ENCODE measurements at places on chromosomes 3 and 15. TPM values are rescaled to one million over a fixed set of nuclear protein-coding genes. Genes with fewer than 3 reads are reported as not detected.

LRRC34 gene
- total RNA-seq = 12.0 TPM

RHCG gene
- not detected for total RNA-seq

DNA sequence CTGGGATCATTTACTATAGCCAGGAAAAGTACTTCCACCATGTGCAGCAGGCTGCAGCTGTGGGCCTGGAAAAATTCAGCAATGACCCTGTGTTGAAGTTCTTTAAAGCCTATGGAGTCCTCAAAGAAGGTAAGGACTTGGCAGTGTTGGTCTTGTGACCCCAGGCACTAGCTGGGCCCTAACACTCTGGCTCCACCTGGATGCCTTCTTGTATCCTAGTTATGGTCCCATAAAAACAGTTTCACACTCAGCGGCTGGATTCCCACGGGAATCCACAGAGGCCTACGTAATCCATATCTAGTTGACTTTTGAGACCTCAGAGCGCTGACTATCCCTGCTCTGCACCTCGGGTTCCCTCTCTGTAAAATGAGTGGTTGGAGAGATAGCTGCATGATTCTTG lies 1.6 kb downstream of the TTC21A start:
- no peak for DNase-seq

DNA sequence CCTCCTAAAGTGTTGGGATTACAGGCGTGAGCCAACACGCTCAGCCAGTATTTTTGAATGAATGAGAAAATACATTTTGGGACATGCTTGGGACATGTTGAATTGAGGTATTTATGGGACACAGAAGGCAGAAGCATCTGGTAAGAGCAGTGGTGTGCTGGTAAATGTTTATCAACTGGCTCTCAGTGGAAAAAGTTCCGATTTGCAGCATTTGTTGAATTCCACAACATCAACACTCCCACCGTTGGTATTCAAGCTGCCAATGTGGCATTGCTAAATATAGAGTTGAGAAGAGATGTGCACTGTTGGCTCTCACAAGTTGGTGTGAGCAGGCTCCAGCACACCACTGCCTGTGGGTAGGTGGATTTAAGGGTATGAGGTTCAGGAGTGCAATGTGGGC lies 35.8 kb upstream of the LRRFIP2 start:
- no peak for DNase-seq

DNA sequence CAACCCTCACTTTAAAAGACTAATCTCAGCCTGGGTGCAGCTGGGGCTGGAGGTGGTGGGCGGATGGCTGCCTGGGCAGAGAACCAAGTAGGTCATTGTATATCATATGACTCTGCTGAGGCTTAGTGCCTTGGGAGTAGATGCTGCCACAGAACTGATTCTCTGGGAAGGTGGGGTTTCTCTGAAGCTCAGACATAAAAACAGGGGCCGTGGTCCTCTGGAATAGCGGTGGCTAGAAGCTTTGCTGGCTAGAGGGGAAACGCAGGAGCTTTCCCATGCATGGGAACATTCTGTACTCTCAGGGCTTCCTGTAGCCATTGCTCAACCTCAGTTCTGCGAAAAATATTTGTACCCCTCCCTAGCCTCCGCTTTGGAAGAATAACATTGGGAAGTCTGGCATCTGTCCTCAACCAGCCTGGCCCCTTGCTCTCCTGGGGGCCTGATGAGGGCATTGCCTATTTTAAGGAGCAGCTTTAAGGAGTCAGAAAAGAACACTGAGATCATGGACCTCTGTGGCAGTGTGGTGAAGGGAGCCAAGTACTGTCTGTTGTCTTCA lies 14.7 kb downstream of the TIMP4 start:
- no peak for DNase-seq

DNA sequence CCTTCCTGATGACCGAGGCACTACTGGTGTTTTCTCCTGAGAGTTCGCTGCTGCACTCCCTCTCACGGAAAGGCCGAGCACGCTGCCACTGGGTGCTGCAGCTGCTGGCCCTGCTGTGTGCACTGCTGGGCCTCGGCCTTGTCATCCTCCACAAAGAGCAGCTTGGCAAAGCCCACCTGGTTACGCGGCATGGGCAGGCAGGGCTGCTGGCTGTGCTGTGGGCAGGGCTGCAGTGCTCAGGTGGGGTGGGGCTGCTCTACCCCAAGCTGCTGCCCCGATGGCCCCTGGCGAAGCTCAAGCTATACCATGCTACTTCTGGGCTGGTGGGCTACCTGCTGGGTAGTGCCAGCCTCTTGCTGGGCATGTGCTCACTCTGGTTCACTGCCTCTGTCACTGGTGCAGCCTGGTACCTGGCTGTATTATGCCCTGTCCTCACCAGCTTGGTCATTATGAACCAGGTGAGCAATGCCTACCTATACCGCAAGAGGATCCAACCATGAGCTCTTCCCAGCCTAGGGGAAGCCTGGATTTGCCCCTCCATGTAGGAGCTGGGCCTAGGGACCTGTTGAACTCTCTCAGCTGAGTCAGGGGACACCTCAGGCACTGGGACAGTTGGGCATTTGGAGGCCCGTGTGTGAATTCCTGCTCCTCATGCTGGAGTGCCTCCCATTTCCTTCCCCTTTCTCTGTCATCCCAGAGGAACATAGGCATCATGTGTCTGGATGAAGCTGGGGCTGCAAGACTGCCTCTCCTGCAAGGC lies 2.8 kb downstream of the CYB561D2 start:
- no peak for DNase-seq

GRCh38 chr3:178456621-178457285 lies 79.5 kb upstream of the KCNMB2 start:
- DNase-seq = no peak

GRCh38 chr3:14133876-14134275 lies 9.0 kb downstream of the TMEM43 start:
- no peak for DNase-seq

GRCh38 chr3:9398700-9399336 lies 1.4 kb downstream of the SETD5 start:
- peak; percentile 39 for DNase-seq

GRCh38 chr3:67558426-67558825 lies 96.0 kb downstream of the SUCLG2 start:
- no peak for DNase-seq

Measured in Caki2 (cell line).